Ureter (tissue), 1 donor: ENCODE measurements at places on chromosomes 7 and 10. TPM values are rescaled to one million over a fixed set of nuclear protein-coding genes. Genes with fewer than 3 reads are reported as not detected.

TWIST1 gene
- 3.7 TPM for total RNA-seq

DNA sequence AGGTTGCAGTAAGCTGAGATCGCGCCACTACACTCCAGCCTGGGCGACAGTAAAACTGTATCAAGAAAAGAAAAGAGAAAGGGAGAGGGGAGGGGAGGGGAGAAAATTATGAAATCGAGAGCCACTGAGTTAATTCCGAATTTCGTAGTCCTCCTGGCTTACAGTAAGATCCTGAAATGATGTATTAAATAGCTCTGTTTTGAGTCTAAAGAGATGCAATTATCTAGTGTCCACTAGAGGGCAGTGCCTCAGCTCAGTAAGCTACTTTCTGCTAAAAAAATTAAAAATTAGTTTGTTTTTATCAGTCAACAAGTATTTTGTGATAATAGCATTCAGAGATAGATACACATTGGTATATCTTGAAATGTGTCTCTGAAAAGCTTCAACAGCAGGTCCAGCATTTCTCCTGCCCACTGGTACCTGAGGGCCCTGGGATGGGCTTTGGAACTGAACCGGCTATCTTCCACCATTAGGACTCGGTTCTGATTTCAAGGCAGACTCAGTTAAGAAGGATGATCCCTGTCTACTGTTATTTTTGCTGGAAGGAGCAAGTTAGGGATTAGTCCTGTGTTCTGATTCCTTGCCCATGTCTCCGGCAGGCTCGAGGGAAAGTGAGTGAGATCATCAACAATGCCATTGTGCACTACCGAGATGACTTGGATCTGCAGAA, 19.5 kb downstream of the TSPAN33 start:
- DNase-seq, result no peak

SH2B2 gene
- 6.1 TPM for total RNA-seq

DNA sequence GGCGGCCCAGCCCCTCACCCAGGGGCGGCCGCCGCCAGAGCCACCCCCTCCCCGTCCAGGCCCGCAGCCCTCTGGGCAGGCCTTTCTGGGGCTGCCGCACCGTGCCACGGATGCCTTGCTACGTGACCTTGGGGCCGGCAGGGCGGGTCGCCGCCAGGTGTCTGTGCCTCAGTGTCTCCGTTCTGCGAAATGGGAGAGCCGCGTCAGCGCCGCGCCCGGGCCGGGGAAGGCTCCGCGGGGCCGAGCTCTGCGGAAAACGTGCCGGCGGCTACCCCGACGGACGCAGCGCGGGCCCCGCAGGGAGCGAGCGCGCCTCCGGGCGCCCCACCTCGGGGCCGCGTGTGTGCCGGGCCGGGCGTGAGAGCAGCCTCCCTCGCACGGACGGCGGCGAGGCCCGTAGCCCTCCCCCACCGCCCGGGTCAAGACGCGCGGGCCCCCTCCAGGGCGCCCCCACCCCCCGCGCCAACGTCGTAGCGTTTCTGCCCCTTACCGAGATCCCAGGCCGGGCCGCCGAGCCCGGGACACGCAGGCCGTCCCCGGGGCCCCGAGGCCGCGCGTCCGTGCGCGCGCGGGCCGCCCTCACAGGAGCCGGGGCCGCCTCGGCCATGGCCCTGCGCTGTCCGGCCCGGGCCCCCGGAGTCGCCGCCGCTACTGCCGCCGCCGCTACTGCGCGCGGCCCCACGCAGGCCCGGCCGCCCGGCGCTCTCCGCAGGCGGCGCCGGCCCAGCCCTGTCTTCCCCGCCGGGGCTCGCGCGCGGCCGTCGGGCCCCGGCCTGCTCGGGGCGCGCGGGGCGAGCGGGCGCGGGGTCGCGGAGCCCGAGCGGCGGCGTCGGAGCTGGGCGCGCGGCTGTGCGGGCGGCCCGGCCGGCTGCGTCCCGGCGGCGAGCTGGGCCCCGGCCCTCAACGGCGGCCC, 1.1 kb downstream of the ZNF777 start:
- no peak for DNase-seq

PON1 gene
- not detected for total RNA-seq
